Foreskin keratinocyte (primary cell): ENCODE measurements at places on chromosomes 12 and 14. TPM values are rescaled to one million over a fixed set of nuclear protein-coding genes. Genes with fewer than 3 reads are reported as not detected.

The SIX1 gene
- polyA plus RNA-seq: not detected in 2 replicates

The TMEM63C gene
- 0.39 and 0.50 TPM in 2 replicates for polyA plus RNA-seq

The FOXG1 gene
- not detected in 2 replicates for polyA plus RNA-seq

The SLC10A1 gene
- not detected in 2 replicates for polyA plus RNA-seq
